ENCODE measurements at places on chromosomes 4 and X. TPM values are rescaled to one million over a fixed set of nuclear protein-coding genes. Genes with fewer than 3 reads are reported as not detected.

Gene LINC00632
- total RNA-seq: 1.8 TPM

Gene BANK1
- 1.1 TPM for total RNA-seq

Gene FAT4
- 1.2 TPM for total RNA-seq

Gene RHOH
- total RNA-seq: not detected

Gene GABRG1
- not detected for total RNA-seq

Gene FREM3
- not detected for total RNA-seq

Gene HEPH
- 0.10 TPM for total RNA-seq

Gene TLR3
- total RNA-seq: not detected

Gene MUC7
- 0.06 TPM for total RNA-seq

Gene AADAT
- 10.9 TPM for total RNA-seq

Gene KCNE5
- 0.12 TPM for total RNA-seq

Gene HSD17B13
- not detected for total RNA-seq

Gene RAI2
- not detected for total RNA-seq

Gene PAGE2B
- total RNA-seq: not detected

Gene SSX2
- total RNA-seq: not detected

Gene TMEM192
- 13.4 TPM for total RNA-seq

Gene TEX11
- 0.23 TPM for total RNA-seq

Gene NSG1
- total RNA-seq: not detected

Gene RPA4
- 1.0 TPM for total RNA-seq

Gene FAM9B
- 0.69 TPM for total RNA-seq

Gene MSANTD1
- total RNA-seq: 0.08 TPM

Gene LONRF3
- total RNA-seq: 22.9 TPM

Gene LAMP2
- total RNA-seq: 137 TPM

Gene BEND2
- total RNA-seq: not detected

Gene SPP1
- total RNA-seq: 0.87 TPM

Gene ADAMTS3
- total RNA-seq: 6.7 TPM

Gene TMPRSS11A
- not detected for total RNA-seq

Gene NPY2R
- total RNA-seq: not detected

Gene NHS
- 0.51 TPM for total RNA-seq

Gene ADRA2C
- total RNA-seq: 18.5 TPM

Gene XAGE1A
- total RNA-seq: not detected

Gene F8A2
- total RNA-seq: not detected

Gene SMIM10L2A
- not detected for total RNA-seq

Gene FRMPD4
- total RNA-seq: not detected

Gene ETDB
- total RNA-seq: not detected

Gene DKC1
- 97.8 TPM for total RNA-seq

Gene EVC2
- total RNA-seq: 9.9 TPM

Gene PPEF2
- total RNA-seq: not detected

Gene CCSER1
- 6.6 TPM for total RNA-seq

Gene HTN1
- total RNA-seq: not detected
